Ammon's horn (tissue), 1 donor: ENCODE measurements at places on chromosomes 7 and 10.

DNA sequence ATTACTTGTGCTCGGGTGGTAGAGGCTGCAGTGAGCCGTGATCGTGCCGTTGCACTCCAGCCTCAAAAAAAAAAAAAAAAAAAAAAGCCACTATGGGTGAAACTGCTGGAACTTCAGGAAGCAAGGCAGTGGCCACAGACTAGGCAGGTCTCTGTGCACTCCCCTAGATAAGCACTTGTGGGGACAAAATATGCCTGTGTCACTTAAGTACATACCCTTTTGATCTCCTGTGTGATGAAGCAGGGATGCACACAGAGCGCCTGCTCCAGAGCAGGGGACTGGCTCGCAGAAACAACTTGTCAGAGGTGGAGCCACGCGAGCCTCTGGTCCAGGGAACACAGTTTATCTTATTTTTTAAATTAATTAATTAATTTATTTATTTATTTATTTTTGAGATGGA, 42.9 kb upstream of the PSAP start:
- no peak for DNase-seq

DNA sequence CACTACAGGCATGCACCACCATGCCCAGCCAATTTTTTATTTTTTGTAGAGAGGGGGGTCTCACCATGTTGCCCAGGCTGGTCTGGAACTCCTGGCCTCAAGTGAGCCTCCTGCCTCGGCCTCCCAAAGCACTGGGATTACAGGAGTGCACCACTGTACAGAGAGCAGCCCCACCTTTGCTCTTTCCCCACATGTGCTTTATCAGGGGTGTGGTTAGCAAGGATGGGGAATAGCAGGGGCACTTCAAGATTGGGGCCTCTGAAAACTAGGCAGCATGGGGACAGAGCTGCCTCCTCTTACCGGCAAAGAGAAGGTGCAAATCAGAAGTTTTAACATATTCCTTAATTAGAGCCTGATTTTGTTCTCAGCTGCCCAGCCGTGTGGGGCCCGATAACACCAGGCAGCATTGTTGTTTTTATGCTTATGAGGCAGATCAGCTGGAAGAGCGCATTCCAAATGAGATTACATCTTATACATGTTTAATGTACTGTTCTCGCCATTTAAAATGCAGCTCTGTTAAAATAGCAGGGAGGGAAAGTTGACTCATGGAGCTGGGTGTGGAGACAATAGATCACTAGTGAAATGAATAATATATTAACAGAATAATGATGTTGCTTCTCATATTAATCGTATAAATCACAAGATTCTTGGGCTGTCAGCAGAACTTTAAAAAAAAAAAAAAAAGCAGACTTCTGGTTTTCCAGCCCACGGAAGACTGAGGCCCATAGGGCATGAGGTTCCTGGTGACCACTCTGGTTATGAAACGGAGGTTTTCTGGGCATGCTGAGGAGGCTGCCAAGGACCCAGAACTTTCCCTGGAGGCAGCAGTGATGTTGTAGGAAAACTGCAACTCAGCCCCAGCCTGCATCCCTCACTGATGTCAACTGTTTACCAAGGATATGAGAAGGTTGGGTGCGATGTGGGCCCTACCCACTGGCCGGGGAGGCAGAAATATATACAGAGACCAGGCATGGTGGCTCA, 62.5 kb downstream of the TMEM130 start:
- DNase-seq: no peak

- DNase-seq: no peak
Measured at GRCh38 chr7:106618480-106618879, 42.5 kb downstream of the CCDC71L start.

DNA sequence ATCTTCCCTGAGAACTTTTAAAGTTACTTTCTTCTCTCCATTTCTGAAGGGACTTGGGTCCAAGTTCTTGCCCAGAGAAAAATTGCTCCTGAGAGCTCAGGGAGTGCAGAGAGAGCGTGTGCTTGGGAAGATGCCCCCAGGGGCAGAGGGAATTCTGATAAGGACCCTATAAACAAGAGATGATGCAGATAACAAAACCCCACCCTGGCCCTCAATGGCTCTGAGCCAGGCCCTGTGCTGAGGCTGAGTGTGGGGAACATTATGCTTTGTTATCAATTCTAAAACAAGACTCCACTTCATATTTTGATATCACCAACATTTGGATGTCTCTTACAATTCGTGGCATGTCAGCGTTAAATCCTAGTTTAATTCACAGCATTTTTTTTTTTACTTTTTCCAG, 34.4 kb upstream of the HABP2 start:
- no peak for DNase-seq

- DNase-seq: no peak
Measured at GRCh38 chr10:61950449-61951143, 49.1 kb downstream of the ARID5B start.

DNA sequence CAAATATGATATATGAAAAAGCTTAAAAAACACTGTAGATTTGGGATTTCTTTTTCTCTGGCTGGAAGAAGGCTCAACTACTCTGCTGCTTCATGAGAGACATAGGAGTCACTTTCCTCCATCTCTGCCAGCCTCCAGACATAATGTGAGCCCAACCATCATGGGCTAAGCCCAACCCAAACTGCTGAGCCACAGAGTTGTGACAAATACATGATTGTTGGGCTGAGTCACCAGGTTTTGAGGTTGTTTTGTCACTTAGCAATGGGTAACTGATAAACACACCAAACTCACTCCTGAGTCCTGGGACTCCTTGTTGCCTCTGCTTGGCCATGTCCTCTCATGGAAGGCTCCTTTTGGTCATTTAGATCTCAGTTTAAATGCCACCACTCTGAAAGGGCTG, 381.8 kb upstream of the FZD8 start:
- no peak for DNase-seq

- no peak for DNase-seq
Measured at GRCh38 chr7:3378390-3379150, 77.5 kb downstream of the SDK1 start.

DNA sequence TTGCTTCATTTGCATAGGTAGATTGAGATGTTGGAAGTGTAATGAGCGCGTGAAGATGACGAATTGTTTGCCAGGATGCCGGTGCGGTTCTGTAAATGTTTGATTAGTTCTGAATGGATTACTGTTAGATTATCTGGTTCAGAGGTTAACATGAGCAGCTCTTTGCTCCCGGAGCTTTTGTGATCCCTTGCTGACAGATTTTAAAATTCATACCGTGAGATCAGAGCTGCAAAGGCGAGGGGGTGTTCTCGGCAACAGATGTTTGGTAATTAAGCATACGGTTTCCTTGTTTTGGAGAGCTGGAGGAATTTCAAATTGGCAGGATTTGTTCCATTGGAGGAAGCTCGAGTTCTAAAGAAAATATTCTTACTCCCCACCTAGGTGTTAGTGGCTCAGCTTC, 237.8 kb upstream of the GPR26 start:
- no peak for DNase-seq
